KBM-7 (cell line): ENCODE measurements at places on chromosomes 3 and 15.

DNA sequence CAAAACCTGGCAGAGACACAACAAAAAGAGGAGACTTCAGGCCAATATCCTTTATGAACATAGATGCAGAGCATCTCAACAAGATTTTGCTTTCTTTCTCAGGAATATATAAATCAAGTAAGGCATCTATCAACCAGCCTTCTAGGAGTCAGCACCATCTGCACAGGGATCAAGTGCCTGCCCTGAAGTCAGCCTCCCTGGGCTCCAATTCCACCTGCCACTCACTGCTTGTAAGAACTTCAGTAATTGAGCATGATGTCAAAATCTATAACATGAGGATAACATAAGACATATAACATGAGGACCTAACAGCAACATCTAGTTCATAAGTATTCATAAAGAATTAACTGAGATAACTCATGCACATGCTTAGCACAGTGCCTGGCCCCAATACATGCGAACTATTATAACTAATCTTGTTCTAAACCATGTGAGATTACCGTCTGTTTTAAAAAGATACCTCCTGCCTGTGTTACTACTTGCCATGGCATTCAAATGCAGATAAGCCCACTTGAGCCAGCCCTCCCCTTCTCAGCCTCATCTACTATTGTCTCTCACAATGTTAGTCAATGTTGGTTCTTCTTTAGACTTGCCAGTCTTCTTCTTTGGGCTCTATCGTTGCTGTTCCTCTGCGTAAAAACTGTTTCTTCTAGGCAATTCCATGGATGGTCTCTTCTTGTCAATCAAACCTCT, 91.6 kb downstream of the PLD1 start:
- no peak for DNase-seq

DNA sequence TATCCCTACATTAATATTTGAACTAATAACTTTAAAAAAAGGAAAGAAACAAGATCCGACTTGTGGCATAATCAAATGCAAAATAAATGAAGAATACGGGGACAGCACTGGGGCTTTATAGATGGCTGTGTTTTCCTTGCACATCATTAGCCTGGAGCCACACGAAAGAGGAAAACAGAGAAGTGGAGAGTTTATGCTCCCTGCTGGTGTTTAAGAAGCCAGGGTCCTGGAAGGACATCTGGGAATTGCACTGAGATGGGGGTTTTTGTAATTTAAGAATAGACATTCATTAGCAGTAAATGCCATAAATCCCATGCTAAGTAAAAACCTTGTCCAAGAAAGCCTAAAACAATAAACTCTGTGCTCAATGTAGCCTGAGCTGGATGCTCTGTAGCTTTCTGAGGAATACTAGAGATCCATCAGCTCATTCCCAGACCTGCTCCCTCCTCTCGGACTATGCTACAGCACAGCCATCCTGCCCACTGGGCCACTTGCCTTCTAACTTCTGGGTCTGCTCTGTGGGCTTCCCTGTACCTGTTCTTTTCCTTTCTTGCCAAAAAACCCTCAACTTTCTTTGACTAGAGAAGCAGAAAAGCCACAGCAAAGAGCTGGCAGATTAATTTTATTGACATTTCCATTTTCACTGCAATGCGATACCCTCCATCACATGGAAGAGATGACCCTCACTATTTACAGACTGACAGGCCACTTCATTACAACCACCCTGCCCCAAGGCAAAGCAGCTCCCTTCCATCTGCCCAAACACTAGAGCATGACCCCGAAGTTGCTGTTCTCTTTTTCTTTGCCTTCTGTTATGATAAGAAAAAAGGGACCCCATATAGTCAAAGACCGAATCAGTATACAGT, 62.3 kb downstream of the MEIS2 start:
- DNase-seq = no peak

DNA sequence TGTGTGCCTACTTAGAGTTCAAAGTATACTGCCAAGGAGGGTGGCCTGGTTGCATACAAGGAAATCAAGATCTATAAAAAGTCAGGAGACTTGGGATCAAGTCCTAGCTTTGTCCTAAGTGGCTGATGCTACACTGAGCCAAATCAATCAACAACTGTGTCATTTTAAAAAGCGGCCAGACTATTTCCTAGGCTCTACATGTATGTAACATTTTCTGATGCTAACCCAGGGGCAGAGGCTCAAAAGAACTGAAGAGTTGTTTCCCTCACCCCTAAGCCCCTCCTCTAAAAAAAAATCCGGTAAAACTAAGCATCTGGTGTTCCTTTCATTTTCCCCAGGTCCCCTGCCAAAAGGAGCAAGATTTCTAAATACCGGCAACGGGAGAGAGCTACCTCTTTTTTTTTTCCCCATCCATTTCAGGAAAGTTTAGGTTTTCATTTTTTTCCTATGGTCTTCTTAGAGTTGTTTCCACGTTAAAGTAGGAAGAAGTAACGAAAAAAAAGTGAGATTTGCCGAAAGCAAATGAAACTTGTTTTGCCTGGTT, 18.8 kb upstream of the CHD2 start:
- peak; percentile 50 for DNase-seq

DNA sequence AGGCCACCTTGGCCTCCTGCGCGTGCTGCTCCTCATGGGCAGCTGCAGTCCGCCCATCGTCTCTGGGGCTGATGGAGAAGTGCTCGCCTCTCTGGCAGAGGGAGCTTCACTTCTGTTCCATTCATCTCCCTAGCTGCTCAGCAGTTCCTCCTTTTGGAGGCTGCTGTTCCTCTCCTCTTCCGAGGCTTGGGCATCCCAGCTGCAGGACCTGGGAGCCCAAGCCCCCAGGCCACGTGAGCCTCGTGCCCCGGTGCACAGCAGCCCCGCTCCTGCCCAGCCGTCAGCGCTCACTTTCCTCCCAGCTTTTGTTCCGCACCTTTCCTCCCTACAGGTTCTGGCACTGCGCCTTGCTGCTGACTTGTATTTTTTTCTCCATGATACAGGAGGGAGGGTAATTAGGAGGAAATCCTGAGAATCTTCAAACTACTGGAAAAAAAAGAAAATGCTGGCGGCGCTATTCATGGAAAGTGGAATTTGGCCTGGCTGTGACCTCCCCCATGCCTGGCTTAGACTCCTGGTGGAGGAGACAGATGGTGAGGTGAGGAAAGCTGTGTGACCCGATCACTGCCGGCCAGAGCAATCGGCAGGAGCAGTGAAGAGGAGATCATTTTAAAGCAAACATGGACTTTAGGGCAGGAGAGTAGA, 210.1 kb downstream of the CHST2 start:
- DNase-seq = peak; percentile 20
